NB4 (cell line): ENCODE measurements at places on chromosomes 1 and 21.

- DNase-seq, result no peak
Measured at GRCh38 chr1:30048905-30049304, 674.5 kb downstream of the MATN1 start.

DNA sequence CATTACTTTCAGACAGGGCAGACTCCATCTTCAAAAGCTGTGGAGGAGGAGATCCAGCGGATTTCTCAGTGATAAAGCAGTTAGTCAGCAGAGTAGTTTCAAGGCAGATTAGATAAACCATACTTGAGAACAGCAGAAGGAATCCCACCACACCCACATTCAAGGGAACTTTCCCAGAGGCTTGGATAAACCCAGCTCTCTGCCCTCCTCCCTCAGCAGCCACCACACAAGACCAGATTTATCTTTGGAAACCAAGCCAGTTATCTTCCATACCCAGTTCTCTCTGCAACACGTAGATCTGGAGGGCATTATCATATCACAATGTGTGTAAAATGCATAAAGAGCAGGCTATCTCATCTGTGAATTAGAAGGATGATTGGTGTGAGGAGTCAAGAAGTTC, 40.2 kb downstream of the GFI1 start:
- no peak for DNase-seq

DNA sequence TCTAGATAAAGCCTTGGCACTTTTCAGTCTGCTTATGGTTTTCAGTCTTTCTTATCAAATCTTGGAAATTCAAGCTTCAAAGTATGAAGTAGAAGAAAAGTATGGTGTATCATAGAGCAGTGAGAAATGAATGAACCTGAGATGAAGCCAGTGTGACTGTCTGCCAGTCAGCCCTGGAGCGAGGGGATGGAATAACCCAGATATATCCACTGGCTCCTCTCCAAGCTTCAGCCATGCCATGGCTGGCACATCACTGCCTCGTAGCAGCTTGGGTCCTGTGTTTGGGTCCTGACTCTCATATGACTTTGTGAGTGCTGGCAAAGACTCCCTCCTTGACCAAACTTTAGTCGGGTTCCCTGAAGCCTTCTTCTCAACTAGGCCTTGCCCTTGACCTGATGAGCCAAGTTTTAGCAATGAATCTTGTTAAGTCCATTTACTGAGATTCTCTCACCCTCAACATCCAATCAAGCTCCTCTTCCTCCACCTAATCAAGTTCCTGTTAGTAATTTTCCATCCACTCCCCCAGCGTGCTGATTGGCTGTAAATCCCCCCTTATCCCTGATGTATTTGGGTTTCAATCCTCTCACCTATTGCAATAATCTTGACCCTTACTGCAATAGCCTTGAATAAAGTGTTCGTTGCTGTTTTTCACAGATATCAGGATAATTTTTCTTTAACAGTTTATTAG, 62.5 kb upstream of the PRDX6 start:
- DNase-seq, result no peak

DNA sequence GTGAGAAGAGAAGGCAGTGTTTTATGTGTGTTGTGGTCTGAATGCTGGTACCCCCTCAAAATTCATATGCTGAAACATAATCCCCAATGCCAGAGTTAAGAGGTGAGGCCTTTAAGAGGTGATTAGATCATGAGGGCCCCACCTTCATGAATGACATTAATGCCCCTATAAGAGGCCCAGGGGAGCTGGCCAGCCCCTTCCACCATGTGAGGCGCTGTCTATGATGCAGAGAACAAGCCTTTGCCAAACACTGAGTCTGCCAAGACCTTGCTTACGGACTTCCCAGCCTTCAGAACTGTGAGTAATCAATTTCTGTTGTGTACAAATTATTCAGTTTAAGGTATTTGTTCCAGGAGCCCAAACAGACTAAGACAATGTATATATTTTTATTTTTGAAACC, 20.2 kb downstream of the CAPZB start:
- DNase-seq, result no peak

- no peak for DNase-seq
Measured at GRCh38 chr21:28604946-28605537, 387.6 kb downstream of the LTN1 start.

DNA sequence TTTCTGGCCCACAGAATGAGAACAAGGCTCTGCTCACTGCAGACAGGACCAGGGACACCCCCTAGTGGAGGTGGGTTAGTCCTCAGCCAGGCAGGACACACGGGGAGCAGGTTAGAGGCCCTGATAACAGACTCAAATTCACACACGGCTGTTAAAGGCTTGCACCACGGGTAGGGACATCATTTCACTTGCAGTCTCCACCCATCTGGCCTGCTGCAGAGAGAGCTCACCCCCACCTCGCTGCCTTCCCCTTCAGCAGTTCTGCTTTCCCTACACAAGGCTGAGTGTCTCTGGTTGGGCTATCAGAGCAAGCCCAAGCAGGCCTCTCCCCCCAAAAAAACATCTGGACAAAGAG, 20.6 kb downstream of the MEF2D start:
- DNase-seq, result peak; percentile 38

- no peak for DNase-seq
Measured at GRCh38 chr21:33359446-33359845, 34.7 kb downstream of the IFNAR1 start.

DNA sequence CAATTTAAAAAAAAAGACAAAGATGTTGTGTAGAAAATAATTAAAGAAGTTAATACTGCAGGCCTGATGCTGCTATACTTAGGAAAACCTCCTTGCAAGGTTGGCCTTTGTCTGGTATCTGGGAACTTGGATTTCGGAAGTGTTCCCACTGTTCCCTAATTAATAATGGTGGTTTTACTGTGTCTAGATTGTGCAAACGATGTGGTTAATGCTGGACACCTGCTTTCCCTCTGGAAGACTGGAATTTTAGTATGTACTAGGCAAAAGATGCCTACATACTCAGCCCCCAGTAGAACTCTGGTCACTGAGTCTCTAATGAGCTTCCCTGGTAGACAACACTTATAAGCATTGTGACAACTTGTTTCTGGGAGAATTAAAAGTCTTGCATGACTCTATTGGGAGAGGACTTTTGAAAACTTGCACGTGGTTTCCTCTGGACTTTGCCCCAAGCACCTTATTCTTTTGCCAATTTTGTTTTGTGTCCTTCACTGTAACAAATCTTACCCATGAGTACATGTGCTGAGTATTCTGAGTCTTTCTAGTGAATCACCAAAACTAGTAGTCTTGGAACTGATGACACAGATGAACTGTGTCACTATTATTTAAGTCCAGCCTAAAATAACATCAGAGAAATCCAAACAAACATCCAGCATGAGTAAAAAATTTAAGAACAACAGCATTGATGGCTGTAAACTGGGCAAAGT, 40.4 kb downstream of the LIN9 start:
- DNase-seq, result no peak

- no peak for DNase-seq
Measured at GRCh38 chr1:206839857-206840256, 25.6 kb upstream of the IL20 start.

DNA sequence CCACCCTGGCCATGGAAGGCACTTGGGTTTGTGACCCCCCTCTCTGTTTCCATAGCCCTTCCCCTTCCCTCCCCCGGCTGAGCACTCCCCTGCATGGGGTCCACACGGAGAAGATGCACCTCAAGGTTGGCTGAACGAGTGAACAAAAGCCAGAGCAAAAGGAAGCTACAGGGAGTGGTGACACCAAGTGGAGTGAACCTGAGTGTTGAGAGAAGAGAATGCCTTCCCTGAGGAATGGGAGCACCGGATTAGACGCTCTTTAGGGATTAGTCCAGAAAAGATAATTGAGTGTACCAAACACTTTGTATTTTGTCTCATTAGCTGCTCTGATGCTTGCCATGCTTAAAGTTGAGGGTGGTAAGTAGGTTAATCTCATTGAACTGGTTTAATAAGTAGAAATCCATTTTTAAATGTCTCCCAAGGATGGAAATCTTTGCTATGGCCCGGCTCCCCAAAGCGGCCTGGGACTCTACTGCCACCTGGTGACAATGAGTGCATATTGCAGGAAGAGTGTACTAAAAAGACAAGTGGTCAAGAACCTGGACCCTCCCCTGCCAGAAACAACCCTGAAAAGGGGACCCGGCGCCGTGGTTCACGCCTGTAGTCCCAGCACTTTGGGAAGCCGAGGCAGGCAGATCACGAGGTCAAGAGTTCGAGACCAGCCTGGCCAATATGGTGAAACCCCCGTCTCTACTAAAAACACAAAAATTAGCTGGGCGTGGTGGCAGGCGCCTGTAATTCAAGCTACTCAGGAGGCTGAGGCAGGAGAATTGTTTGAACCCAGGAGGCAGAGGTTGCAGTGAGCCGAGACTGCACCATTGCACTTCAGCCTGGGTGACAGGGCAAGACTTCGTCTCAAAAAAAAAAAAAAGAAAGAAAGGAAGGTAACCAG, 150.6 kb upstream of the ZC3H12A start:
- DNase-seq, result peak; percentile 55

DNA sequence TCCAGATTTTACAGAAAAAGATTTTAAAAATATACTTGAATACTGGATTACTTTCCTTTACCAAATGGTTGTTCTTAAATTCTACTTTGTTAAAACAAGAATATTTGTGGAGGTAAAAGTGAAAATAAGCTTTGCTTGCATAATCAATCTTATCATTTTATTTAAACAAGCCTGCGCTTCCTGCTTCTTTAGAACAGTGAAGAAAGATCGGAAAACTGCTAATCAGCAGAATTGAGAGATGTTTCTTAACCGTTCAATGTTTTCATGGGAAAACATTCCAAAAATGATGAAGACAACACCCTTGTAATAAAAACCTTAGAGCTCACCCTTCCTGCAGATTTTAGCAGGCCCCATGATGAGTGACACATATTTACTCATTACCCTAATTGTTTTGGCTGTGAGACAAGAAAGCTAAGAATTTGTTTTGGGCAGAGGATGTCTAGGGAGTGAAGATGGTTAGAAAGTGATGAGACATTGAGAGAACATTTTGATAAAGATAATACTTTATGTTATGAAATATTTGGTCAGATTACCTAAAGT, 72.6 kb downstream of the TPR start:
- no peak for DNase-seq

GRCh38 chr21:8988696-8989095, 1532.7 kb upstream of the TPTE start:
- no peak for DNase-seq

DNA sequence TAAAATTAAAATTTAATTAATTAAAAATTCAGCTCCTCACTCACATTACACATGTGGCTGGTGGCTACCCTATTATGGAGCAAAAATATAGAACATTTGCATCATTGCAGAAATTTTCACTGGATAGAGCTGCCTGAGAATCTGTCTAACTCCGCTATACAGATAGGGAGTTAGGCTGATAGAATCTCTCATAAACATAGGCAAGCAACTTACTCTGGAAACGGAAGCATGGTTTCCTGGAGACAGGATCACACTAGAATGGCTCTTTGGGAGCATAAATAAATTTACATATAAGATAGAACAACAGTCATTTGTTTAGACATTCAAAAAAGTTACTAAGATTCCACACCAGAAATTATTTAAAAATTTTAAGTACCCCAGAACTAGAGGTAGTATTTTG, 12.2 kb upstream of the LAMC2 start:
- no peak for DNase-seq

GRCh38 chr1:27886353-27886679, 14.0 kb downstream of the THEMIS2 start:
- DNase-seq, result peak; percentile 82

DNA sequence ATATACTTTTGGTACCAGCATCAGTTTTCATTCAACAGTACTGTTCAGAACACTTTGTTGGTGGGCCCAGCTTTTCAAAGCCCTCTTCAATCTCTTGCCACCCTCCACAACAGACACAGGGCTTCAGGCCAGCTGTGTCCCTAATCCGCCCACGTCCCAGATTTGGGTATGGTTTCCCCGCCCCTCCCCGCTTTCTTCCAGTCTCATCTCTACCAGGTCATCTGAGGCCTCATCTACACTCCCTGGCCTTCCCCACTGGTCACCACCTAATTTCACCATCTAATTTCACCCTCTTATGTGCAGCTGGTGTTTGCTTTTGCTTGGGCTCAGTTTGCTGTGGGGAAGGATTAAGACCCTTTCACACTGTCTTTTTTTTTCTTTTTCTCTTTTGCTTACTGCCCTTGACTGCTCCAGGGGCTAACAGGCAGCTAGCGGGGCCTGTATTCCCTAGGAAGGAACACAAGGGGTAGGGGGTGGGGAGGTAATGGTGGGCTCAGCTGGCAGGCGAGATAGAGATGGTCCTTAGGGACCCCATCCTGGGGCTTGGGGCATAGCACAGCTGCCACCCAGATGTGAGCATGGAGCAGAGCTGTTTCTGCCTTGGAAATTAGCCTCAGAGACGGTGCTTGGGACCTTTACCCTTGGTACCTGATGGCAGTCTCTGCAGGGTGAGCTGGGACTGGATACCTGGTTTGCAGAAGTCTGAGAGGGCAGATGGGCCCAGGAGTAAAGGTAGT, 3.8 kb upstream of the EPB41 start:
- no peak for DNase-seq

- DNase-seq, result no peak
Measured at GRCh38 chr1:19479351-19480120, 5.8 kb downstream of the CAPZB start.

- no peak for DNase-seq
Measured at GRCh38 chr1:159296706-159297375, 5.3 kb upstream of the FCER1A start.

DNA sequence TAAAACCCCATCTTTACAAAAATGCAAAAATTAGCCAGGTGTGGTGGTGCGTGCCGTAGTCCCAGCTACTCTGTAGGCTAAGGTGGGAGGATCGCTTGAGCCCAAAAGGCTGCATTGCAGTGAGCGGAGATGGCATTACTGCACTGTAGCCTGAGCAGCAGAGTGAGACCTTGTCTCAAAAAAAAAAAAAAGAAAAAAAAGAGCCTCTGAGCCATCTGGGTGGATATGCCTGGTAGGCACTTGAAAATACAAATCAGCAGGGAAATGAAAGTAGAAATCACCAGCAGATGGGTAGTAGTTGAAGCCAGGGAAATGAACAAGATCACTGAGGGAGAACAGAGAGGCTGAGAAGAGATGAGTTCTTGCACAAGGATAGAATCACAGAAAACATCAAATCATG, 131.0 kb upstream of the HMCN1 start:
- no peak for DNase-seq

GRCh38 chr1:18936814-18937481, 19.5 kb downstream of the IFFO2 start:
- no peak for DNase-seq
